ENCODE measurements at places on chromosomes 1 and 21.
A peak's percentile ranks its signal among the peaks of the same experiment; 100 is the strongest.

DNA sequence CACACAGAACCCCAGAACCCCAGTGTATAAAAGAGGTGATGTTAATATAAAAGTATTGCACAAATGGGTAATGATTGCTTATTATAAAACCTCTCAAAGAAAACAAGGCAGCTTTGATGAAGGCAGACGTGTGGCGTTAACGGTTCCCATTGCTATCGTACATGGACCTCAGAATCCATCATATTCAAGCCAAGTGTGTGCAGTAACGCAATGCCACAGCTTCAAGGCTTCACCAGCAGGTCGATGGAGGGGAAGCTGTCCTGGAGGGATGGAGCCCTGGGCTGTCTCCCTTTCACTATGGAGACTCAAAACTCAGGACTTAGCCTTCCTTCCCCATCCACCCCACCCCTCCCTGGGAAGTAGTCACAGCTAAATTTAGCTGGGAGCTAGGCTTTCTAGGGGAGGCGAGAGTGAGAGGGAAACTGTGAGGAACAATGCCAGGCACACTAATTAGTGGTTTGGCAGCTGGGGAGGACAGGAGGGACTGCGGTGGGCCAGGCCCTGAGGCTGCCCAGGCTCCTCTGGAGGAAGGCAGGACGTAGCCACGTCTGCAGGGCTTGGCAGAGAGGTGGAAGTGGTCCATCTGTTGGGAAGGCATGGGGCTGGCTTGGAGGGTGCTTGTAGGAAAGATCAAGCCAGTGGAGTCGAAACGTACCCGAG lies 121.2 kb downstream of the HMGB4 start:
- no peak for DNase-seq

- no peak for DNase-seq
Measured at GRCh38 chr1:55255901-55256300, 40.7 kb upstream of the USP24 start.

DNA sequence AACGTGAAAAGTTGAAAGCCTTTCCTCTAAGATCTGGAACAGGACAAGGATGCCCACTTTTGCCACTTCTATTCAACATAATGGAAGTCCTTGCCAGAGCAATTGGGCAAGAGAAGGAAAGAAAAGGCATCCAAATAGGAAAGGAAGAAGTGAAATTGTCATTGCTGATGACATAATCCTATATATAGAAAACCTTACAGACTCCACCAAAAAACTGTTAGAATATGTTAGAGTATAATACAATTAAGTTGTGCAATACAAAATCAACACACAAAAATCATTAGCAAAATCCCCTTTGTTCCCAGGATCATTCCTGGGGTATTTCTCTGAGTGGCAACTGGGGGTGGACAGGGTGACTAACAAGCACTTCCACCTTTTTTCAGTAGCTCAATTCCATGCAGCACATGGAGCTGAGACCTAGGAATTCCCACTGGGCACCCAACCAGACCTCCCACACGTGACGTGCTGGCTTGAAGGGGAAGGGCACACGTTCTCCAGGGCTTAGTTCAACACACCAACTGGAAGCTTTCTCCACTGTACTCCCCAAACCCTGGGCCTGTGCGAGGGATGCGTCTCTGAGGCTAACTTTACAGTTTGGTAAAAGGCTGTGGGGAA lies 9.6 kb downstream of the STUM start:
- no peak for DNase-seq

DNA sequence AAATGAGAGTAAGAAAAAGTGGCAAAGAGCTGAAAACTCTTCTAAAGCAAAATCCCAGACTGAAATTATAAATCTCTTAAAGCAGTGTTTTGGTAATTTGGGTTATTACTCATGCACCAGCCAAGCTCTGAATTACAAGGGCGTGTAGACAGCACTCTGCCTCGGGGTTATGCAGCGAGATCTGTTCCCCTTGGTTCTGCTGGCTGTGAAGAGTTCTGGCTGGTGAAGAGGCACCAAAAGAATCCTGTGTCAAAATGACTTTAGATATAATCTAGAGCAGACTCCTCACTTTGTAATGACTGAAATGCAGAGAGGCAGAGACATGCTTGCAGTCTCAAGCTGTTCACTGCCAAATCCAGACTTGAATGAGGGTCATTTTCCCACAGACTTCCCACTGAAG lies 461.8 kb upstream of the CXADR start:
- DNase-seq, result no peak

- no peak for DNase-seq
Measured at GRCh38 chr1:228088586-228089498, 6.3 kb downstream of the ARF1 start.

DNA sequence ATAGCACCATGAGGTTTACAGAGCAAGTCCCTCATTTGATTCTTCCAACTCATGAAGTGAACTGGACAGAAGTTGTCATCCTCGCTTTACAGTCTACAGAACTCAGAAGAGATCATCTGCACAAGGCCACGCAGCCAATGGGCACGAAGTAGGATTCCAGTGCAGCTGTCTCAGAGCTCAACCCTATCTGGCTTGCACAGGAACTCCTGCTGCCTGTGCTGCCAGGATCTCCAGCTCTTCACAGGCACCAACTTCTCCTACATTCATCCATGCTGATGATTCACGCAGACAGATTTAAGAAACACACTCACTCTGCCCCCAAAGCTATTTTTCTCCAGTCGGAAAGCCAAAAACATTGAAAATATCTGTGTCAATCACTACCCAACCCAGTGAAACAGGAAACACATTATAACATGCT lies 157.0 kb downstream of the RERE start:
- peak; percentile 74 for DNase-seq

- no peak for DNase-seq
Measured at GRCh38 chr21:27017246-27017645, 50.4 kb upstream of the ADAMTS5 start.

DNA sequence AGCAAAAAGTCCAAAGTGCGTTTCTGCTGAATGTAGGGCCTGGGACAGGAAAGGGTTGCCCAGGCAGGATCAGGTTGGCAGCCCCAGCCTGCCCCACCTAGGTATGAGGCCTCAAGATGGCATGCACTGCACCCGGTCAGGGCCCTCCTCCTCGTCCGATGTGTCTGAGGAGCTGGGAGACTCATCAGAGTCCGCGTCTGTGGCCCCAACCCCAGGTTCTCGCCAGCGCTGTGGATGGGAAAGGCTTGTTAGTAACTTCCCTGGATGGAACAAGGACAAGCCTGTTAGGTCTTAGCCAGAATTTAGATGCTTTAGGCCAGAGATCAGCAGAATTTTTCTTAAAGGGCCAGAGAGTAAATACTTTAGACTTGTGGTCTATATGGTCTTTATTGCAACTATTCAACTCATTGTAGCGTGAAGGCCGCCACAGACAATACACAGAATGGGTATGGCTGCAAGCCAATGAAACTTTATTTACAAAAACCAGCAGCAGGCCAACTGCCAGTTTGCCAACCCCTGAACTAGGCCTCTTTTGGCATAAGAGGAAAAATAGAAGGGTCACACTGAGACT lies 12.4 kb downstream of the PEA15 start:
- DNase-seq, result no peak

DNA sequence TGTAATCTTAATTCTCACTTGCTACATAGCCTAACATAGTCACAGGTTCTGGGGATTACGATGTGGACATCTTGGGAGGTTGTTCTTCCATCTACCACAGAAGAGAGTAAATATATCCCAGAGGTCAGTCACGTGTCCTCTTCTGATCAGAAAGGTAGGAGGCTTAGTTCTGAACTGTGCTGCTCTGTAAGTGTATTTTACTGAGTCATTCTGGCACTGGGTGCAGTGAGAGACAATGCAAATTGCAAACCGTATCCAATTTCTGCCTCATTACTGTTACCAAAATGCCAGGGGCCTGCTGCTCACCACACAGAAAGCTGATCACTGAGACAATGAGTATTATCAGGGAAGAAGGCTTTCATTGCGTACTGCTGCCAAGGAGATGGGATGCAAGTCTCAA lies 104.0 kb downstream of the GABPA start:
- no peak for DNase-seq

DNA sequence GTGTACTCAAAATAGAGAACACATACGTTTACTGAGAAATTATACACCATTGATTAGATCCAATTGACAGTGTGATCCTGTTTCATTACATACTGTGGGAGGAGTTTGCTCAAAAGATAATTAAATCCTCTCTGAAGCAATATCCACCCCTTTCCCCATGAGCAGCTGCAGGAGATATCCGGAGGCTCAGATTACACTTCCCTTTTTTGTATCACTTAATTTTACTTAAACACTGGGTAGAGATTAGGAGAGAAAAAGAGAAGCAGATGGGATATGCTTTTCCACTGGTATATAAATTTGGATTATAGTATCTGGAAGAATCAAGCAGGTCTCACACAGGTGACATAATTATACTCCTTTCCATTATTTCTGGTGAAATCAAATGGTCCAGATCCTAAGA lies 333.3 kb upstream of the ZRANB2 start:
- DNase-seq, result no peak

DNA sequence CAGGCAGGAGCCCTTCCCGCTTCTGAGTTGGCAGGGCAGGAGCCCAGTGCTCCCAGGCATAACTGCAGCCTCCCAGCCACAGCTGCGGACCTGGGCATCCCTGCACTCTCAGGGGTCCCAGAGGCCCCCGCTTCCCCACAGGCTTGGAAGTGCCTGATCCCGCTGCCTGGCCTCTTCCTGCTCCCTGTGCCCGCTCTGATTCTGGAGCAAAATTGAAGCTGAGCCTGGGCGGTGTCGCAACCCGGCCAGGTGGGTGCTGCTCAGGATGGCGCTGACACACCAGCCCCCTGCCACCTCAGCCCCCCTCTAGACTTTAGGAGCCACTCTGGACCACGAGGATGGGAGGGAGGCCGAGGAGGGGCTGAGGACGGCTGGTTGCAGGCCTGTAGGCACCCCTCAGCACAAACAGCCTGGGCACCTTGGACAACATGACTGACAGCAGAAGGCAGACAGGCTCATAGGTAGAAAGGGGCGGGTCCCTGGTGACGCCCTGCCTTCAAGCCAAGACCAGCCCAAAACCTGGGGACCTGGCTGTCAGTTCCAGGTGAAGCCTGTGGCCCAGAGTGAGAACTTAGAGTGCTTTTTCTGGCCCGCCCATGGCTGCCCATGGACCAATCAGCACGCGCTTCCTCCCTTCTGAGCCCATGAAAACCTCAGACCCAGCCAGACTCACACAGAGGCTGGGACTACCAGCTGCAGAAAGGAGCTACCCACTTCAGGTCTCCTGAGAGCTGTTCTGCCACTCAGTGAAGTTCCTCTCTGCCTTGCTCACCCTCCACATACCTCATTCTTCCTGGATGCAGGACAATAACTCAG lies 7.2 kb downstream of the HLCS start:
- no peak for DNase-seq

GRCh38 chr1:111222308-111223125 lies 5.0 kb upstream of the CHI3L2 start:
- DNase-seq, result peak; percentile 87

GRCh38 chr1:205925736-205926135 lies 17.5 kb downstream of the SLC26A9 start:
- DNase-seq, result no peak

Data from testis (tissue), 5 donors.